ENCODE measurements at places on chromosomes 3 and 15.

GRCh38 chr3:99865321-99865720 is 47.7 kb downstream of the CMSS1 start:
- no peak for DNase-seq

- no peak for DNase-seq
These were observed 6.3 kb downstream of the EPHB1 start for GRCh38 chr3:134801204-134801958.

GRCh38 chr3:48244461-48244860 is 3.6 kb downstream of the ZNF589 start:
- DNase-seq: no peak

- DNase-seq: no peak
These were observed 26.5 kb downstream of the IQGAP1 start for GRCh38 chr15:90414408-90415028.

- DNase-seq: no peak
These were observed 6.1 kb downstream of the BCL6 start for GRCh38 chr3:187739094-187739560.

- DNase-seq: no peak
These were observed 67.0 kb upstream of the ACAN start for GRCh38 chr15:88736204-88736603.

DNA sequence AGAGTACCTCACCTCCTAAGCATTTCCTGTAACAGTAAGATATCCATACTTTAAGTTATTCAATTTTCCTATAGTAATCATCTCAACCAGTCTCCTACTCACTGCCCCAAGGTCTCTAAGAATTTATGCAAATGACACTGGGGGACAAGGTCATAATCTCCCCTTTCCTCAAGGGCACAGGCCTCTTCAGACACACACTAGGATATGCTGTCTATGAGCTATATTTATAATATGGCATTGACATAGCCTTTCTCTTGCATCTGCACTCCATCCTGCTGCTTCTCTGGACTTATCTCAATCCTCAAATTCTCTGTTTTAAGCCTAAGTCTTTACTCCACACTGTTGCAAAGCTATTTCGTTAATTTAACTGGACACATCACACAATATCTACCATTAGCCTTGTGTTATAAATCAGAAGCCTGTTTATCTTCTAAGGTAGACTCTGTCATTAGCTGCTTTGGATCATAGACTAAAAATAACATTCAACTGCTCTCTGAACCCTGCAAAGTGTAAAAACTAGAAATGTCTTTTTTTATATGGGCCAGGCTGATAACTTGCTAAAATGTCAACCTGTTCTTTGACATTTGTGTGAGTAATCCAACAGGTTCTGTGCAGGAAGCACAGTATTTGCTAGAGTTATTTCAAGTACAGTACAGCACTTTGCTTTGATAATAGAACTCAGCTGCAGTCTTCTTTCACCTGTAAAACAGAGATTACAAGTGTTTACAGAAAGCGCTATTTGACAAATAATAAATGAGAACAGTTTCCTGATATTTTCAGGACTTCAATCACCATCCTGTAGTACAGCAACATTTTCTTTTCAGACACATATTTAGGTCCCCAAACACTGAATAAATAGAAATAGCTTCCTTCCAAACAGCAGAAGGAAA is 17.8 kb upstream of the SEC62 start:
- DNase-seq: no peak

DNA sequence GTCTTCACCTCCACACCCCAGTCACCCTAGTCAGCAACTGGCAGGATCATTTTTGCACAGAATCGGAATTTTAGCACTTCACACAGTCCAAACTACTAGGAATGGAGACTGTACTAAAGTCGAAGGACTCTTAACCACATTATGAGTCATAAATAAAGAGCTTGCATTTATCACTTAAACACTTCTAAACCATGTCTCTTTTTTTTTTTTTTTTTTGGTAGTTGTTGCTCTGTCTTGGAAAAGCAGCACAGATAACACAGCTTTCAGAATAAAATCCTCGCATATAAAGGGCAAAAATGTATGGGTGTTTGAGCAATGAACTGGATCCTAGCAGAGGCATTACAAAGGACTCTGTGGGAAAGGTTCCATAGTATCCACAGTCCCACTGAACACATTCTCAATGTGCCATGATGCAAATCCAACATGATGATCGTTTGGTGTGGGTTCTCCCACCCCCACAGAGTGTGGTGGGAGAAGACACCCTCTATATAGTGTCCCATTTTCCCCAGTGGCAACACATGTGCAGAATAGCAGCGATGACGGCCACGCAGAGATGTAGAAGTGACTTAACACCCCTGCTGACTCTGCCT is 47.1 kb downstream of the FOXP1 start:
- no peak for DNase-seq

- DNase-seq: peak; percentile 62
These were observed 60.3 kb upstream of the PPP2R3A start for GRCh38 chr3:135905058-135905724.

DNA sequence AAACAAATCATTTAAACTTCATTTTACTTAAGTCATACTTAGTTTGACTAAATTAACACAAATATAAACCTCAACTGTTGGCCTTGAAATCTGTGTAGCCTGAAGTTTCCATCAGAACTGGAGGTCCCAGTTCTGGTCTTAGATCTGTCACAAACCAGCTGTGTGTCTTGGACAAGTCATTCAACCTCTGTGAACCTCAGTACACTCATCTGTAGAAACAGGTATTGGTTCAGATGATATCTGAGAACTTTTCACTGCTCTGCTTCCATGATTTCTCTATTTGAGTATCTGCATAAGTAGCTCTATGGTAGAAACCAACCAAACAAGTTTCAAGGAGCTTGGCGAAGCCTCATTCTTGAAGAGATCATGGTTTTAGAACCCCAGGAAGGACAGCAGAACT is 60.4 kb upstream of the SLC2A2 start:
- no peak for DNase-seq

- peak; percentile 88 for DNase-seq
These were observed 115.8 kb downstream of the KBTBD8 start for GRCh38 chr3:67113802-67114407.

GRCh38 chr3:117665296-117665695 is 955.7 kb downstream of the TUSC7 start:
- no peak for DNase-seq

GRCh38 chr3:27696906-27697305 is 25.2 kb downstream of the EOMES start:
- DNase-seq: no peak

DNA sequence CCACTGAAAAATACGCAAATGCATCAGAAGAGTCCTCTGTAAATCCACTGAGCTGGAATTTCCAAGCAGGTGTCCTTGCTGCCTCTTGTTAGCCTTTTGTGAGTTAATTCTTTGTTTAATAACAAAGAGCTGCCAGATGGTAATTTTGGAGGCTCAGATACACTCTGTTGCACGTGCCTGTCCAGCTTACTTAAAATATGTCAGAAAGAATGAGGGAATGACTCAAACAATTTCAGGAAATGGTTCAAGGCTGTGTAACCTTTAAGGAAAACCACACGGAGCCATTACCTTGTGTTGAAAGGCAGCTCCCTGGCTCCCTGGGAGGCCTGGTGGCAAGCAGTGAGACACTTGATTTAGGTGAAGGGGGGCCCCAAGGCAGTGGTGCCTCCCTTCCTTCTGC is 302.2 kb upstream of the CTDSPL start:
- no peak for DNase-seq

- no peak for DNase-seq
These were observed 3.6 kb downstream of the HERC1 start for GRCh38 chr15:63830113-63830512.

DNA sequence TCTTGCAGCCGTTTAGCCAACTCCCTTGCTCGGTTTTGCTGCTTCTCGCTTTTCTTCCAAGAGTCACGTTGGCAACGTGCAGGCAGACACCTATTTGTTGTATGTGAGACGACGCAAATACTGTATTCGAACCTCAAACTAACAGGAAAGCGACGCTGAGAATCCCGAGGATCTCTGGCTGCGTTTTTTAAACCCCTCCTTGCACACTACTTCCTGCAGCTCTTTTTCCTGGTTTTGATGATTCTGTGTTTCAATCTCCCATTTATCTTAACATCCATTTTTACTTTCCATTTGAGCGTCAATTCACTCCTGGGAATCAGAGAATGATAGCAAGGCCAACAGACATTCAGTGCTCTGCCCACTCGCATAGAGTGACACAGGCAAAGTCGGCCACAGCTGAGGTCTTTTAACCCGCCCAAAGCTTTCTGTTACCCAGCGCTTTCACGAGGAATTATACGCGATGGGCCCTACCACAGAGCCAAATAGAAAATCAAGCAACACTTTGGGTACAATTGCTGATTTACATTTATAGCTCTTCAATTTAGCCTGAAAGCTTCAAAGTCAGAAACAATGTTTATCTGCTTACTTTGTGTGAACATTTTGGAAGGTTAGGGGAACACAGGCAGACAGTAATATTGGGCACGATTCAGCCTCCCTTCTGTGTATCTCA is 1.6 kb upstream of the ANXA2 start:
- no peak for DNase-seq

DNA sequence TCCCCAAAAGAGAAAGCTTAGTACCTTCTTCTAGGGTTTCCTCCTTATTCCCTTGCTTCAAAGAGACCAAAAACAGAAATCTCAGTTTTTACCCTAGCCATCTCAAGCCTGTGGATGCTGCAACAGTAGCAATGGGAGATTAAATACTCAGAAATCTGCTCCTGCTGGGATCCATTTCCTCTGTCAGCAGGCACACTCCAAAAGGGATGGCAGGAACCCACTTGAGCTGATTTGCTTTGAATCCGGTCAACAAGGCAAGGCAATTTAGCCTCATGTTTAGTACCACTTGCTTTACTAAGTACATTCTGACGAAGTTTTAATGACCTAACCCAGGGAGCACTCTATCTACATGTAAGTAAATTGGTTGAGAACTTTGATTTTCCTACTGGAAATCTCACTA is 590.0 kb upstream of the ADAMTS9 start:
- no peak for DNase-seq

DNA sequence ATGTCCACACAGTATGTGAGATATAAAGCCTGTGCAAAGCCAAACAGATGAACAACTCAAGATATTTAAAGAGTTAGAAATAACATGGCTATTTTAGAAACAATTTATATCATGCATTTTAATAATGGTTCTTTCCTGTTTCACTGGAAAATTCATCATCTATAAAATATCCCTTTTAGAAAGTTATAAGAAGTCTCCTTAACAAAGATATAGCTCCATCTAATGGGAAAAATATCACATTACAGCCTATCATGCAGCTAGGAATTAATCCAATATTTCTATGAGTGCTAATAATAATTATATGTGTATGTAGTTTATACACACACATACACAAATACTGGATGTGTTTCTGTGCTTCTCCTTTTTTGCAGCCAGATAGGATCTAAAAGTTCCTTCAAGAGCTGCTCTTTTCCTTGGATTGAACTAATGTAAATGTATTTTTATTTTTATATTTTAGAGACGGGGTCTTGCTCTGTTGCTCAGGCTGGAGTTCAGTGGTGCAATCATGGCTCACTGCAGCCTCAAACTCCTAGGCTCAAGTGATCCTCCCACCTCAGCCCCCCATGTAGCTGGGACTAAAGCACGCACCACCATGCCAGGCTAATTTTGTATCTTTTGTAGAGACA is 21.6 kb downstream of the RPL22L1 start:
- peak; percentile 47 for DNase-seq

GRCh38 chr3:165196577-165197480 is 645 bp upstream of the SLITRK3 start:
- DNase-seq: no peak

- DNase-seq: no peak
These were observed 610.7 kb upstream of the GRM7 start for GRCh38 chr3:6250167-6250566.

- DNase-seq: peak; percentile 99
These were observed 26.8 kb downstream of the KAT2B start for GRCh38 chr3:20066850-20067617.

GRCh38 chr15:63858881-63859280 is 25.1 kb upstream of the HERC1 start:
- DNase-seq: peak; percentile 35

DNA sequence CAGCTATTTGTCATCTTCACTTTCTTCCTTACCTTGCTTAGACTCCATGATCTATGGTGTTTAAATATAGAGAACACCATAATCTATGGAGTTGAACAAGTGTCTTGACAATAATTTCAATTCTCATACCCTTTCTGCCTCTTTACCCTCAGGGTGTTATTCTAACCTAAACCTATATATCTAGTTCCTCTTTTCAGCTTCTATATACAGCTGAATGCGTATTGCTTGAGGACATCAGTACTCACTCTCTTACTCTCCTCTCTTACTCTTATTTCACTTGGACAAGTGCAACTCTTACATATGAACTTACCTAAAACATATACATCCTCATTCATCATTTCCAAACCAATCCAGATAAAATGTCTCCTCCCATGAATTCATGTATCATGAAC is 187.1 kb downstream of the RAP2B start:
- DNase-seq: no peak

Data from SK-MEL-5 (cell line).